Central memory CD8-positive, alpha-beta T cell (primary cell): ENCODE measurements at places on chromosomes 2 and 18.

DNA sequence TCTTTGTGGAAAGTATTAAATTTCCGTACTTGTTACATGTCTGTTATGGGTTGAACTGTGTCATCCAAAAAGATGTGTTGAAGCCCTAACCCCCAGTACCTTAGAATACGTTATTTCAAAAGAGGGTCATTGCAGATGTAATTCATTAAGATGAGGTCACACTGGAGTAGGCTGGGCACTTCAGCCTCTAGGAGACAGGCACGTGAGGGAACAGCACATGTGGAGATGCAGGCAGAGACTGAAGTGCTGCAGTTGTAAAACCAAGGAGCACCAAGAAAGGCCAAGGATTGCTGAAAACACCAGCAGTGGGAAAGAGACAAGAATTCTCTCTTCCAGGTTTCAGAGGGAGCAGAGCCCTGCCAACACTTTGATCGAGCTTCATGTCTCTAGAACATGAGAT is 4.6 kb upstream of the RHBDD1 start:
- DNase-seq: no peak
- H3K36me3 ChIP-seq: peaks cover 8% of the 10 kb centered on the region
- H3K4me1 ChIP-seq: peaks cover 6% of the 10 kb centered on the region
- H3K27ac ChIP-seq: no peak overlapping the region
- H3K27me3 ChIP-seq: no peaks in the 10 kb centered on the region
- no peak overlapping the region for H3K4me3 ChIP-seq

DNA sequence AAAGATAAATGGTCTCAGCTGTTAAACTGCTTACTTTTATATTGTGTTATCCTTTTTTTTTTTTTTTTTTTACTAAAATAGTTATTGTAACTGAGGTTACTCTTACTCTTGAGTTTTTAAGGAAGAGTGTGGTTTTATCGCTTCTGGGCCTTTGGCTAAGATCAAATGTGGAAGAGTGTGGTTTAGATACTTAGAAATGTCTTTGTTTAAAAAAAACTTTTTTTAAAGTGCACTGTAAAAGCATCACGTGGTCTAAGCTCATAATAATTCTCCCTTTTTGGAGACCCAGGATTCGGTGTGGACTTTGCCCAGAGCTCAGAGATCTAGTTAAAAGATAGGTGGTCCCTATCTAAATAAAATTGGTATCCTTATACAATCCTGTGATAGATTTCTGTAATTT is 11.9 kb upstream of the OXER1 start:
- DNase-seq: no peak
- no peaks in the 10 kb centered on the region for H3K27me3 ChIP-seq
- no peak overlapping the region for H3K27ac ChIP-seq

- peaks cover 8% of the 10 kb centered on the region for H3K27me3 ChIP-seq
- H3K4me3 ChIP-seq: no peak overlapping the region
- H3K27ac ChIP-seq: no peak overlapping the region
- H3K4me1 ChIP-seq: no peaks in the 10 kb centered on the region
Observed at GRCh38 chr2:64424416-64424987, 29.5 kb upstream of the LGALSL start.

DNA sequence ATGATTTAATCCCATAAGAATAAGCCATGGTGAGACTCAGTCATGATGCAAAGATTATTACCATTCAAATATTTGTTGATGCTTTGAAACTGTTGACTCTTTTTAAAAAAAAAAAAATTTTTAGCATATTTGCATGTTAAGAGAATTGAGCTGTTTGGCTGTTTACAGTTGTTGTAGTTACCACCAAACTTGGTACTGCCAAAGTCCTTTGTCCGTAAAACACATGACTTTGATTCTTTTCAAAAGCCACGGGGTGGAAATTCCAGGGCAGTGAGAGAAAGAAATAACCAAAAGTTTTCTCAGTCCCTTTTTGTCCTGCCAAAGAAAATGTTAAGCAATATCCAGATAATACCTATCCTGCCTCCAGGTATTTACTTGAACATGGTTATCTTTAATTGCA is 474.8 kb downstream of the METTL4 start:
- no peak overlapping the region for H3K4me3 ChIP-seq
- no peaks in the 10 kb centered on the region for H3K4me1 ChIP-seq
- no peaks in the 10 kb centered on the region for H3K36me3 ChIP-seq
- no peak overlapping the region for H3K27ac ChIP-seq

GRCh38 chr18:65282096-65282495 is 468.7 kb upstream of the CDH7 start:
- no peaks in the 10 kb centered on the region for H3K36me3 ChIP-seq
- no peak for DNase-seq
- H3K4me1 ChIP-seq: no peaks in the 10 kb centered on the region
- H3K27ac ChIP-seq: no peak overlapping the region

GRCh38 chr2:129936334-129936934 is 43.0 kb upstream of the RAB6C start:
- peaks cover 35% of the 10 kb centered on the region for H3K27me3 ChIP-seq
- DNase-seq: no peak
- no peak overlapping the region for H3K4me3 ChIP-seq
- no peaks in the 10 kb centered on the region for H3K4me1 ChIP-seq
- H3K36me3 ChIP-seq: no peaks in the 10 kb centered on the region
